Suppressor macrophage treated with lipopolysaccharide for 4 hours (primary cell): ENCODE measurements at places on chromosomes 5 and 9.

- no peak for DNase-seq
Measured at GRCh38 chr9:10700915-10701314, 88.1 kb upstream of the PTPRD start.

DNA sequence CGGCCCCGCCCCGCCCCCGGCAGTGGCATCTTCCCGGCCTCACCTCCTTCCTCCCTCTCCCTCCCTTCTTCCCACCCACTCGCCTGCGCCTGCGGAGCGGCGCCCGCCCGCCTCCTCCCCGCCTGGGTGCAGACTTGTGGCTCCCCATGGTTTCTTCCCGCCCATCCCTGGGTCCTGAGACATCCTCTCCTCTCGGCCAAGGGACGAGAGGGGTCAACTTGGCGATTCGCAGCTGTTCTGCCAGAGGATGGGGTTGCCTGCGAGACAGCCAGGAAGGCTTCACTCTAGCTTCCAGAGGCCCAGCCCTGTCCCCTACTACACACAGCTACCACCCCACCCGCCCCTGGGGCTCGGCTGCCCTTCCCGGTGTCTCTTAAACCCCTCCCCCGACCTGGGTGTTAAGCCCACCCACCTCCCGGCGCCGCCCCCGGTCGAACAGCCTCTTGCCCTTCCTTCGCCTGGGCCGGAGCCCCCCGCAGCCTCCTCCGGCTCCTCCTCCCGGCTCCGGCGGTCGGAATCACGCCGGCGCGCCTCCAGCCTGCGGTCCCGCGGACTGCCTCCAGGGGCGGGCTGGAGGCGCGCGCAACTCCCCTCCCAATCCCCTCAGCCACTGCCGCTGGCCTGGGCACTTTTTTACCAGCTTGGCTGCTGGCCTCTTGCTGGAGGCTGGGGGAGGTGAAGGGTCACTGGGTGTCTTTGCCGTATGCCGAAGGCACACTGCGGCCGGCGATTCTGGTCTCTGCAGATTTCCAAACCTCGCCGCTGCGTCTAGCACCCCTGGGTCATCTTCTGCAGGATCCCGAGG lies 1.9 kb downstream of the JADE2 start:
- DNase-seq = peak; percentile 79

GRCh38 chr5:44266882-44267576 lies 122.2 kb downstream of the FGF10 start:
- DNase-seq = no peak

DNA sequence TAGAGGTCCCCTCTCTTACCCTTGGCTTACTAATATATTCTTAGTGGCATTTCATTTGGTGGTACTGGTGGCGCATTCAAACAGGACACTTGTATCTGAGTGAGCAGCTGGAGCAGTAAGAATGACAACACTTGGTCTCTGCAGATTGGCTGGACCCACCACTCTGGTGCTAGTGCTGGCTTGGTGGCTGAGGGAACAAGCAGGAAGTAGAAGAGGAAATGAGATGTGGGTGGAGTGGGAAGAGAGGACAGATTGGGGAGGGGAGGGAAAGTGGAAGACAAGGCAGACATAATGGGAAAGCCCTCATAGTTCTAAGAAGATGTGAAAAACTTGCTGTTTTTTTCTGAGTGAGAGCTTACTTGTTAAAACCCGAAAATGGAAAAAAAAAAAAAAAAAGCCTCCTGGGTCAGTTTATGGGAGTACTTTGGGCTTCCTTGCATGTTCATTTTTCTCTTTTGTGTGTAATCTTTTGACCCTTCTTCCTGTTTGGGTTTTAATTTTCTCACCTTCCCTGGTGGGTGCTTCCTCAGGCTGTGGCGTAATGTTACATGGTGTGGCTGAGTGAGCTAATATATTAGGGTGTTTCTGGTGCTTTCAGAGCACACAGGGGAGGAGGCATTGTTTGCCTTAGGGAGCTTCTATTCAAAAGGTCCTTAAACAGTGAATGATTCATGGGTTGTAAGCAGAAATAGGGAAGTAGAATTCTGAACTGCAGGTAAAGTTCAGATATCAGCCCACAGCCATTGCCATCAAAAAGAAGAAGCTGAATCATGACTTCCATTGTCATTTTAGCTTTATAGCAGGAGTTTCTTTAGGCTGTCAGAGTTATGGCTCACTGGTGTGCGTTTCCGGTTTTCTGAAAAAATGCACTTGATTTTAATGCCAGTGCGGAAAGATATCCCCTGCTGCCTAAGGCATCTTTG lies 52.3 kb downstream of the TLE4 start:
- DNase-seq = peak; percentile 66

DNA sequence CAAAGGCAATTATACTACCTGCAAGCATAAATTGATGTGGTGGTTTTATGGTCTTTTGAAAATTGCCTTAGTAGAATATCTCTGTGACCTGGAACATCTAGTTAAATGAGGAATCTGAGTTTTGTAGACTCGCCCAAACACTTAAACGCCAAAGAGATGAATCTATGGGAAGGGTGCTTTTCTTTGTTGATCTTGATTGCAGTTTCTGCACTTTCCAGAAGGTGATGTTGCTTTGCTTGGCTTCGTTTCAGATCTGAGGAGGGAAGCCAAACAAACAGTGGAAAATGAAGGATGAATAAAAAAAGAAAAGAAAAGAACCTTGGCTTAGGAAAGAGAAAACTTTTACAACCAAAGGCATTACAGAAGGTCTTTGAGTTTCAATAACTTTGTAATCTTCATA lies 1021.2 kb downstream of the NR2F1-AS1 start:
- DNase-seq = no peak

DNA sequence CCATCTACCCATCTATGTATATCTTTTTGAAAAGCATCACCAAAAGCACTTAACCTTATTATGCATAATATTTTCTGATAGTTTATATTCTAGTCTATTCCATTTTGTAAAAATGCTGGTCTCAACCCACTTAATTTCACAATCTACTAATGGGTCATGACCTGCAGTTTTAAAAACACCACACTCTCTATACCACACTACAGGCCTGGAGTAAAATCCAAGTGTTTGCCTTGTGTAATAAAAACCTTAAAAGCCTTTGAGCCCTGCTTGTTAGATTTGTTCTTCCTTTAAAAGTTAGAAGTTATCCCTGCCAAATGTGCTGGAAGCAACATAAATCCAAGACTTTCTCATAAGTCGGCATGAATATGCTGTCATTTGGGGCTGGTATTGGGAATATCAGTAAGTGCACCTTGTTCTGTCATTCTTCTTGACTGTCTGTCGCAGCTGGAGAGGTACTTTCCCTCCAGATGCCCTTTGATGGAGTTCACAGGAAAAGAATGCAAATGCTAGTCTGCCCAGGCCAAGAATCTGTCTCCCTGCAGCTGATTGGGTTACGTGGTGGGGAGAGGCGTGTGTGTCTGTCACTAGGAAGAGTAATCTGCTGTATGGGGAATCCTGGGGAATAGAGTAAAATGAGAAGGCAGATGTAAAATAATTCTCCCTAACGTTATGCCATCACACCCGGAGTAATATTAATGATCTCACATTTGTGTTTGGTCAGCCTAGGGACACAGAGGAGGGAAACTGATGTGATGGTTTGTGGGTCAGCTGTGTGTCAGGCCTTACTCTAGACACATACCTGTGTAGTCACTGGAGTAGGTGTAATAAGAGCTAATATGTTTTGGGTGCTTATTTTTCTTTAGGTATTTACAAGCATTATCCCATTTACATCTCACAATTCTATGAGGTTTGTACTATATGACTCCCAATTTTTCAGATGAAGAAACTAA lies 79.4 kb downstream of the ZNF366 start:
- no peak for DNase-seq

- DNase-seq = no peak
Measured at GRCh38 chr9:98406469-98406868, 151.0 kb upstream of the TBC1D2 start.
